ENCODE measurements at places on chromosomes 11 and 22.

DNA sequence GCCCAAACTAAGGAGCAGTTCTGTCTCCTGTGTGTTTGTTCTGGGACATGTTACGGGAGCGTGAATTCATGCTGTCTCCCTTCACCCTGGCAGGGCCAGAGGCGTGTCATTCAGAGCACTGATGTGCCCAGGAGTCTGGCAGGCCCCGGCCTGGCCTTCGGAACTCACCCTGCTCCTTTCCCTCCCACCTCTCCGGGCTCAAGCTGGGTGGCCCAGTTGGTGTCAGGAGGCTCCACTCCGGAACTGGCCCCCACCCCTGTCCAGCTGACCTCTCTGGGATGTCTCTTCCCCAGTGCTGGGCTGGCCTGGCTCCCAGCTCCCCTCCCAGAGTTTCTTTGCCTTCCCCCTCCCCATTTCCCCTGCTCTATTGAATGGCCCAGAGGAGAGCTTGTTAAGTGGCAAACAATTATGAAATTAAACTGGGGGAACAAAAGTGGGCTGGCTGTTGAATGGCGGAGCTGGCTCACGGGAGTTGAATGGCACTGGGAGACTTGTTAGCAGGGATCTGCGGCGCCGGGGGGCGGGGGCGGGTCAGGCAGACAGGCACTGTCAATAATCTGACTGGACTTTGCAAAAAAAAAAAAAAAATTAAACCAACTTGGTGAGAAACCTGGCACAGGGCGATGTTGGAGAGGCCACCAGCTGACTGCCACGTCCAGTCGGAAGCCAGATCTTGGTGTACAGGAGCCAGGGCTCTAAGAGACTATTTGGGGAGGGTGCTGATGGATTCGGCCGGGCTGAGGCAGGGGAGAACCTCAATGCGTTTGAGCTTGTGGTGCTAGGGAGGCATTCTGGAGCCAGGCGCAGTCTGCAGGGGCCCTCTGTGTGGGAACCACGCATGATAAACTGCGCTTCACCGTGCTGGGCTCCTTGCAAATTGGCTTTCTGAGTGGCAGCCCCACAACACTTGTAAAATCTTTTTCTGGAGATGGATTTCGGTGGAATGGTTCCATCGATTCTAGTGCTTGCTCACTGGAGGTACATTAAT, 1.3 kb downstream of the MPPED1 start:
- no peak for DNase-seq

- DNase-seq, result no peak
Measured at GRCh38 chr11:7204778-7205177, 46.9 kb upstream of the SYT9 start.

DNA sequence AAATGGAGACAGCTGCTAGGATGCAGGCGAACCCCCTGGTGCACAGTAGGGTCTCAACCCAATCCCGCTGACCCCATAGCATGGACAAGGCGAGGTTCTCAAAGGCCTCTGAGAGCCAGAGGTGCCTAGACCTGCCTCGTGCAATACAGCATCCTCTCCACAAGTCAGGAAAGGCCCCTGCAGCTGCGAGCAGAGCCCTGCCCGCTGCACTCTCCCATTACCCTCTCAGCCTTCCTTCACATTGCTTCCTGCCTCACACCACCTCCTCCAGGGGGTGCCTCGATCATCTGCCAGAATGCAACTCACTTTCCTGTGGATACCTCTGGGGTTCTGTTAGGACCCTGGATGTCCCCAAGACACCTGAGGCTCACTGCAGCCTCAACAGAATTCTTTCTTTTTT, 42.8 kb upstream of the TCF20 start:
- DNase-seq, result no peak

DNA sequence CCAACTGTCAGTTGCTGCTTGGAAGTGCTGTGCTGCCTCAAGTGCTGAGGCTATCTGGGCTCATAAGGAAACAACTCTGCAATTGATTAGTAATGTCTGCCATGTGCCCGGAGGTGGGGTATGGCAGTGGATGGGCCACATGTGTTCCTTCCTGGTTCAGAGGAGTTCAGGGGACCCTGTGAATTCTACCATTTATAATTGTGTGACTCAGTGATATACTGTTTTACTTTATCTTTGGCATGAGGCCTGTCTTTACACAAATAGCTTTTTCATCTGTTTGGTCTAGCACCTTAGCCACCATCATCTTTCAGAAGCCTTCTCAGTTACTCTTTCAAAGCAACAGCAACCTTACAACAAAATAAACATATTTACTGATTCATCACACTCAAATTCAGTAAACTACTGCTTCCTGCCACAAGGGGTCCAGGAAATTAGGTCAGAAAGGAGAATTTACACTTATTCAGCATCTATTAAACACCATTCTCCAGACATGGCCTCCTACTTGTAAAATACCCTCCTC, 20.9 kb downstream of the DKK3 start:
- DNase-seq, result peak; percentile 9

GRCh38 chr11:44729713-44730112, 3.0 kb downstream of the TSPAN18 start:
- DNase-seq, result no peak

DNA sequence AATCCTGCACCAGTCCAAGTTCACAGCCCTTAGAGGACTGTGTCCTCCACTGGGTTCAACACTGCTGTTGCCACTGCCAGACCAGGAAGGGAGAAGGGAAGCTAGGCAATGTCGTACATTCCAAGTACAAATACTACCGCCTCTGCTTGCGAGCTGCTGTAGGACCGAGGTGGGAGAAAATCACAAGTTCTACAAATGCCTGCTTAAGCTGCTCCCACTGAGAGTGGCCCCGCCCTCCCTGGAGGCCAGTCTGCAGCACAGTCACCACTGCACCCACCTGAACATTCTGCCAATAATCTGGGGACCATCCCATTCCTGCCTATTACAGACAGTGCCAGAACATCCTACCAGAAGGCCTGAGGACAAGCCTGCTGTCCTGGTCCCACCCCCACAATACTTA, 707.5 kb upstream of the ANO5 start:
- no peak for DNase-seq

DNA sequence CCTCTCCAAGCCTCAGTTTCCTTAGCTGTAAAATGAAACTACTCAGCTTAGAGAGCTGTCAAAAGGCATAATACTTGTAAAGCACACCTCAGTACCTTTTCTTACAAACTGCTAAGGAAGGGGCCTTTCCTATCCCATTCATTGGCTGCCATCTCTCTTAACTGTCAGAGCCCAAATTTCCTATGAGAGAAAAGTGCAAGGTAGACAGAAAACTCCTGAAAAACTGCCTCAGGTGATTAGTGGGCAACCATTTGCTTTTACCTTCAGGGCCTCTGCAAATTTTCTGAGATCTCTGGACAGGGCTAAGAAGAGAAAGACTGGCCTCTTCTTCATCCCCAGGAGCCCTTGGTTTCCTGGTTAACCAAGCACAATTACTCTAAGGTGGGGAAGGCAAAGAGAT, 13.8 kb downstream of the LARGE1 start:
- DNase-seq, result no peak

GRCh38 chr11:44033856-44034255, 13.9 kb upstream of the ACCSL start:
- DNase-seq, result no peak

- no peak for DNase-seq
Measured at GRCh38 chr11:75980031-75980430, 165.0 kb downstream of the UVRAG start.

GRCh38 chr11:113339929-113340589, 25.7 kb downstream of the TTC12 start:
- no peak for DNase-seq

DNA sequence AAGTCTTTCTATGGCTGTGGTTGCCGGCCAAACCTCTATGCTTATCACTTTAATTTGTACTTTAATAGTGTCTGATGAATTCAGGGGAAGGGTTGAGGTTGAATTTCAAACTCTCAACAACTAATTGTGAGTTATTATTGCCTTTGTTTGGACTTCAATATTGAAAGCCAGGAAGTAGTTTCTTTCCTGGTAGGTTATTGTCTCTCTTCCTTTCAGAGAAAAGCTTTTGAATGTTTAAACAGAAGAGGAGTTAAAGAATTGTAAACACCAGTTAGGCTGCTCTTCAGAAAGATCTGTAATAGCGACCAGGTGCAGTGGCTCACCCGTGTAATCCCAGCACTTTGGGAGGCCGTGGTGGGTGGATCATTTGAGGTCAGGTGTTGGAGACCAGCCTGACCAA, 22.2 kb downstream of the NNMT start:
- no peak for DNase-seq

DNA sequence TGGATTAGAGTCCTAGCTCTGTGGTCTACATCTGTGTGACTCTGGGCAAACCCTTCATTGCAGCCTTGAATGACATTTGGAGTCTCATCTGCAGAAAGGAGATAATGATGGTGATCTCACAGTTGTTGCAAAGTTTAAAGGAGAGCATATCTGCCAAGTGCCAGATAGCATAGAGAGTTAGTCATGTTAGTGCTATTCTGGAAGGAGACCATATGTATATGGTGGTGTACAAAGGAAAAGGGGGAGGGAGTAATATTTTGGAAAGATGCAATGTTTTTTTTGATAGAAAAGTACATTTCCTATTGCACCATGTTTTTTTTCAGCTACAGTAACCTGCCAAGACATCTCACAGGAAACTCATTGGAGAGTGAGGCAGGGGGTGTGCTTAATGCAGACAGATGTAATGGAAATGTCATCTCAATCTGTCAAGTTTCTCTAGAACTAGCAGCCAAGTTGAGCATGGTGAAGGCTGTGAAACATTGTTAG, 92.1 kb upstream of the NARS2 start:
- no peak for DNase-seq

DNA sequence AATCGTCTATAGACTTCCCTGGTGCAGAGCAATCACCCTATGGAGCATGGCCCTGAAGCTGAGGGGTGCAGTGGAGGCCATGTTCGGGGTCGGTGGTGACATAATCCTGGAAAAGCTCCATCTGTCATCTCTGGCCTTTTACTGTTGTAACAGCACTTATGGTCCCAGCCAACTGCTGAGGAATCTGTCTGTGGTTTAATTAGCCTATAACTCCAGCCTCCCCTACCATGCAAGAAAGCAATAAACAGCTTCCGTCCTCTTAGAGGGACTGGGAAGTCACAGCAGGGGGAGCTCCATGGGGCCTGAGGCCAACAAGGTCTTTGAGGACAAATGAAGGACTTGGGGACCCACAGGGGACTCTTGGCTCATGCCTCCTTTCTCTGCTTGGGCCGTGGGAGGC, 159.1 kb upstream of the NECTIN1 start:
- DNase-seq, result no peak

Measured in Kasumi-1 (cell line).